ENCODE measurements at places on chromosomes 7 and 10. TPM values are rescaled to one million over a fixed set of nuclear protein-coding genes. Genes with fewer than 3 reads are reported as not detected.

The TCERG1L gene
- polyA plus RNA-seq, result not detected

The HABP2 gene
- not detected for polyA plus RNA-seq

DNA sequence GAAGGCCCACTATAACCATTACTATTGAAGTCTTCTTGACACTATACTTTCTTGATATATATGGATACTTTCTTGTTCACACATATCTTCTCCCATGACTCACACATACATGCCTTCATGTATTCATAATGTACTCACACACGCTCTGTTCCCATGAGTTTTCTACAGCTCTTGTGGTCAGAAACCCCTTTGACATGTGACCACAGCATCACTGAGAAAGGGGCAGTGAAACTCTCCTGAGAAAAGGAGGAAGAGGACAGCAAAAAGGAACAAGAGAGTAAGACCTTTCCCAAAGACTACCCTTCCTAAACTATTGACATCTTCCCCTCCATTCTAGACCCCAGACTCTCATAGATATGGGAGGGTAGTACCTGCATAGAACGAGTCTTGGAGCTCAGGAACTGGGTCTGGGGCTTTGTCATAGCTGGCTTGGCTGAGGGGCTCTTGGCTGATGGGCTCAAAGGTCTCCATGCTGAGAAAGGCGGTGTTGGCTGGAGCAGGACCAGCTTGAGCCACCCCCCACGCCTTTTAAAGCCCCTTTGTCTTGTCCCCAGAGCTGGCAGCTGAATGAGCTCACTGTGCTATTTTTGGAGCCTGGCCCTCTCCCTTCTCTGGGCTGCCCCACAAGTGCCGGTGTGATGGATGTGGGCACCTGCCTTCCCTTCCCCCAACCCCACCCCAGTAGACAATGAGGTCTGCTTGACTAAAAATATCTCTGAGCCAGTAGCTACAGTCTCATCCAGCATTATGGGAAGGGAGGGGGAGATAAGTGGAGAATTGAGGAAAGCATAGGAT, 5.1 kb downstream of the SYNPO2L start:
- peak; percentile 97 for DNase-seq

- DNase-seq, result no peak
These were observed 132.6 kb upstream of the PDLIM1 start for GRCh38 chr10:95423164-95424005.

GRCh38 chr10:114245121-114245791, 6.2 kb downstream of the VWA2 start:
- DNase-seq, result no peak

DNA sequence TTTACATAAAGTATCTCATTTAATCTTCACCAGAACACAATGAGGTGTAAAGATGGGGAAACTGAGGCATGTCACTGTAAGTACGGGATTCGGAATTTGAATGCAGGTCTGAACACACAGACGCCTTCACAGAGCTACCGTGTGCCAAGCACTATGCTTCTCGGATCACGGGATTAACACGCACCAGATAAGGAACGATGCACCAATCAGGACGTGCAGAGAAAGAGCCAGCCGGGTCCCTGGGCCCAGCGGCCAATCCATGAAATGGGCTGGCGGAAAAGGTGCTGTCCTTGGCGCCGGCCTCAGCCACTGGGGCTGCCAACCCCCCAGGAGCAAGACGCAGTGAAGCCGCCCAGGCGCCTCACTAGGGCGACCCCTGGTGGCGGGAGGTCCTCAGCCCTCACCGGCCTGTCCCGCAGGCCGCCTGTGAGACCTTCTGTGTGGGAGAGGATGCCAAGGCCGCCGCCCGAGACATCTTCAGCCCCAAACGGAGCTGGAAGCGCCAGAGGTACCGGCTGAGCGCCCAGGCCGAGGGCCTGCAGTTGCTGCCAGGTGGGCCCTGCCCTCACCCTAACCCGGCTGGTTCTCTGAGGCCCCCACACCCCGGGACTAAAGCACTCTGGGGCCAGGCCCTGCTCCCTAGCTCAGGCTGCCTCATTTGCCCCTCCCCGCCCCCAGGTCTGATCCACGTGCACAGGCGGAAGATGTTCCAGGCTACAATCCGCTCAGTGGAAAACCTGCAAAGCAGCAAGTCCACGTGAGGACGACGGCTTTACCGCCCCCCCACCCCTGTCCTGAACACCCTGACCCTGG, 15.6 kb downstream of the ATG9B start:
- no peak for DNase-seq

GRCh38 chr10:17077346-17077781, 52.2 kb downstream of the CUBN start:
- DNase-seq, result peak; percentile 52

DNA sequence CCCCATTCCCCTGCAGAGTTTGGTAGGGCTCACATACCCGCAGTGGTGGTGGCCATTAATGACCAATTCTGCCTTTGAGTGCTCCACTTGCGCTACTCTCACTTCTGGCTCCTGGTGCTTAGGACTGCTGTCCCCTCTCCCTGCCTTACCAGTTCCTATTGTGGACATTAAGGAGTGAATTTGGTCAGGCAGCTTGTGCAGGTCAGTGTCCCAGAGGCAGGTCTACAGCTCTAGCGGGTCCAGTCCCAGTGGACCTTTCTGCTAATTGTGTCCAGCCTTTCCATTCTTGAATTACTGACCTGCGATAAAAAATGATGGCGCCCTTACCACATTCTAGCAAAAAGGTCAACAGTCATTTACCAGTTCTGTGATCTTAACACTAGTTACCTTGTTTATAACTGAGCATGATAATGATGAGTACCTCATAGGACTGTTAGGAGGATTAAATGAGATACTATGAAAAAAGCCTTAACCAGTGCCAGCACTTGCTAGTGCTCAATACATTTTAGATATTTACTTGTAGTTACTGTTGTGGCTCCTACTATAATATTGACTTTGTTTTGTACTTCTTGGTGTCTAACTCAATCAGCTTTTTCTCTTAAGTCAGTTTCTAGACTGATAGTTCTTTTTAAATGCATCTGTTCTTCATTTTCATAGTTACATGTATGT, 14.1 kb downstream of the ST7 start:
- DNase-seq, result no peak

Measured in IMR-90 (cell line).